ENCODE measurements at places on chromosomes 2 and 18.

GRCh38 chr2:206987810-206988209 is 48.5 kb downstream of the CPO start:
- DNase-seq = no peak

DNA sequence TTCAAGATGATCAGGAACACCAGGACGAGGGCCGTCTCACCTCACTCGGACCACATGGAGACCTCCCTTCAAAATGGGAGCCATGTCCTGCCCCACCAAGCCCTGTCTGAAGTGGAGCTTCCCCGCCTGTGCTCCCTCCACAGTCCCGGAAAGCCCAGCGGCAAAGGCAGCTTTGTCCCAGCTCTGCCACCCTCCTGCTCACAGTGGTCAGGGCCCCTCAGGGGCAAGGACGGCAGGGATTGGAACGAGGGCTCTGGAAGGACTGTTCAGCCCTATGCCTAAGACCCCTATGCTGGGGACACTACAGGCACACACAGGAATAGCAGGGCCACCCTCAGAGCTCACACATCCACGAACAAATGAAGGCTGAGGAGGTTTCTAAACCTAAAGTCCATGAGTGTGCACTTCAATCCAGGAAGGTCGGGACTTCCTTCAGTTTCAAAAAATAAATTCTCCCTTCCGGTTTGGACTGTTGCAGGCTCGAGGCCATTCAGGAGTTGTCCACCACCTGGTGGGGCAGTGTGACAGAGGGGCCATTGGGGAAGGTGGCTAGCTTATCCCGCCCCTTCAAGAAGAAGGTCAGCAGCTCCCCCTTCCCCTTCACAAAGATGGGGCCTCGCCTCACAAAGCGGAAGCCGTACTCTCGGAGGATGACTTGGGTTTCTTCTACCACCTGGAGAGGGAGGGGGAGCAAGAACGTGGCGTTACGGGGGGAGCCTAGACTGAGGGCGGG is 26.4 kb downstream of the CENPO start:
- peak; percentile 39 for DNase-seq

- DNase-seq = no peak
These were observed 133.8 kb downstream of the MEMO1 start for GRCh38 chr2:31877008-31877407.

- DNase-seq = no peak
These were observed 52.8 kb downstream of the RPL37A start for GRCh38 chr2:216551234-216552068.

GRCh38 chr2:63555299-63555698 is 33.0 kb downstream of the WDPCP start:
- DNase-seq = no peak

DNA sequence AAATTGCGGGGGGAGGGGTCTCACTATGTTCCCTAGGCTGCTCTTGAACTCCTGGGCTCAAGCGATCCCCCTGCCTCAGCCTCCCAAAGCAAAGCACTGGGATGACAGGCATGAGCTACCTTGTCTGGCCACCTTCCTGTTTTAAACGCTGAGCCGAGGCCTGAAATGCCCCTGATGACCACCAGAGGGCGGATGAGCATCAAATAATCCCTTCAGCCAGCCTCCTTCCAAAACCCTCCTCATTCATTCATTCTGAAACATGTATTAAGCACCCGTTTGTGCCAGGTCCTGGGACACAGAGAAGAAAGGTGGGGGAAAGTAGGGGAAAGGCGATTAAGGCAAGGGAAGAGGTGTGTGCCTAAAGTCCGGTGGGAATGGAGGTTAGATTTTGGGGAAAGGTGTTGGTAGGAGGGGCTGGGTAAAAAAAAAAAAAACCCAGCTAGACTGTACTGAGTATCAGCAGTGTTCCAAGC is 30.7 kb upstream of the PTMA start:
- DNase-seq = peak; percentile 96

DNA sequence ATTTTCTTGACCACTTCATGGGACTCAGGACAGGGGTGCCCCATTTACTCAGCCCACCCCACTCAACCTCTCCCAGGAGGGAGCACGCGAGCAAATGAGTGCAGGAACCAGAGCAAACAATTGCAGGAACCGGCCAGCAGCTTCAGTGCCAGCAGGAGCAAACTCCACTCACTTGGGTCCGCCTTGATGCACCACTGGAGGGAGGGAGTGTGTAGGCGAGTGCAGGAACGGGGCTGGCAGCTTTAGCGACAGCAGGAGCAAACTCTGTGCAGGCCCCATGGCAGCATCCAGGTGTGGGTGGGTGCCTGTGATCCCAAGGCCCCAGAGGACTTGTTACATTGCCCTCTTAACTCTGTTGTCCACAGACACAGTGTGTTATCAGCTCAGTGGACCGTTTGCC is 1667.3 kb upstream of the CELF4 start:
- no peak for DNase-seq

- no peak for DNase-seq
These were observed 152.0 kb downstream of the CYRIA start for GRCh38 chr2:16513626-16514025.

DNA sequence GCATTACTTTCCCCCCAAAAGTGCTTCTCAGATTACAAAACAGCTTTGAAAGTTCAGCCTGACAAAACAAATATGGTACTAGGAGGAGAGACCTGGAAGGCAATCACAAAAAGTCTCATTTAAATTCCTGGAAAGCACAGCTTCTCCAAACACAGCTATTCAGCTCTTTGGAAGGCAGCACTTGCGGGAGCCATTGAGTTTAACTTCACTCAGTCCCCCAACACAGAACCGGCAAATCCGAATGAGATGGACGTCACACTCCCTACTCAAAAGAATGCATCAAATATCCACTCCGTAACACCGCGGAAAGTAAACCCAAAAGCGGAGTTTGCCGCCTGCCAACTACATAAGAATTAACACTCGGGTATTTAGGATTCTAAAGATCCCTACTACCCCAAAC is 638 bp downstream of the ST6GAL2 start:
- DNase-seq = no peak

DNA sequence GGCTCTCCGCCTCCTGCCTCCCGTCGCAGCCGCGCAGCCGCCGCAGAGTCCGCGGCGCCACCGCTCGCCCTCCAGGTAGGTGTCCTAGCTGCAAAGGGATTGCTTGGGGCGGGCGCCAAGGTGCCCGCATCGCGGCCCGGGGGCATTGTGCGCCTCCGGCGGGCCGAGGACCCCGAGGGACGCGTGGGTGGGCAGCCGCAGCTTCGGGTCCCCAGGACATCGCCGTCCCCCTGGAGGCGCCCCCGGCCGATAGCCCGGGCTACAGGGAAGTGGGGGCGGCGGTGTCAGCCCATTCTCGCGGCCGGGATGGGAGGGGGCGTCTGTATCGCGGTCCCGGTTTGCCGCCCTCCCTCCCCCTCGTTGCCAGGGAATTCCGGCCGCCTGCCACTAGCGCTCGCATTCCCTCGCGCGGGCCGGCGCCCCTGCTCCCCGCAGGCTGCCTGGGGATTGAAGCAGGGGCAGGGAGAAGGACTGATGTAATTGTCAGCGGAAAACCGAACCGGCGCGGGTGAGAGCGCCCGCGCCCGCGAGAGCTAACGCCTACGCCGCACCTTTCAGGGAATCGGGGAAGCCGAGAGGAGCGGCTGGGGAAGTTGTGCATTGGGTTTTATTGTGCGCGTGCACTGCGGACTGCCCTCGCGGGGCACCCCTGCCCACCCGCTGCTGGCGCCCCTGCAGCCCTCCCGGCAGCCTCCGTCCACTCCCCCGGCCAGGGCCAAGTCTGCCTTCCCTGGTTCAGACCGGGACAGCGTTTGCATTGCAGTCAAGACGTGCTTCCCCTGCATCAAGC is 483 bp downstream of the OSBPL6 start:
- DNase-seq = peak; percentile 57

DNA sequence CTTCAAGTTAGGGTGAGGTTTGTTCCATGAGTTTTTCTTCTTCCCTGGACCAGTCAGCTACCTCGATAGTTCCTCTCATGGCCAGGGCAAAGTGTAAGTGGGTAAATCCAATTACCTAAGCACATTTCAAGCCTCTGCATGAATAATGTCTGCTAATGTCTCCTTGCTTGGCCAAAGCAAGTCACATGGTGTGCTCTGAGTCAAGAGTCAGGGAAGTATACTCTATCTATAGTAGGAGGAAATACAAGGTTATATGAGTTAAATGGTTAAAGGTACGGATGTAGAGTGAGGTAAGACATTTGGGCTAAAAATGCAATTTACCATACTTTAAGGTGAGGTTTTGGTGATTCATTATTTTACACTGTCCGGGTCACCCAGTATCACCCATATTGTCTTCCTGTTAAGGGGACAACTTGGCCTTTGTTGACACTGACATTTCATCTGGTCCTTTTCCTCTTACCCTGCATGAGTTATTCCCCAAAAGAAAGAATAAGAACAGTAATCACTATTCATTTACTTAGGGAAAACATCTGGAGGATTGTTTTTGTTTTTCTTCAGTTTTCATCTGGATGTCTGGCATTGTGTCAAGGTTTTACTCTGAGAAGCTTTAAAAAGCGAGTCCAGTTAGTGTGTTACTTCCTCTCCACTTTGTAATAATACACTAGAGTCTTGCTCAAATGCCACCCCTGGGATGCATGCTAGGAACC is 405.5 kb downstream of the RND3 start:
- no peak for DNase-seq

DNA sequence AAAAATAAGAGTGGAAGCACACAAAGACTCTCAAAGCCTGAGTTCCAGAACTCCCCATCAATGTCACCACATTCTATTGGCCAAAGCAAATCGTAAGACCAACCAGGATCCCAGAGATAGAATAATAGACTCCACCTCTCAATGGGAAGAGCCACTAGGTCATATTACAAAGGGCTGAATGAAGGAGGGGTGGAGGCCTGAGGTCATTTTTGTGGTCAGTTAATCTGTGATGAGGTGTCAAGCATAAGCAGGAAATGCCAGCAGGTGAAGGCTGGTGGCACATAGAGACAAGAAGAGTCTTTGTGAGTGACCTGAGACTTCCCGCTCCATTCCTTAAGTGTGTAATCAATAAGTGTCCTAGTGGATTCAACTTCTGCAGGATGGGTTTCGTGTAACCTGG is 144.3 kb downstream of the TFCP2L1 start:
- no peak for DNase-seq

DNA sequence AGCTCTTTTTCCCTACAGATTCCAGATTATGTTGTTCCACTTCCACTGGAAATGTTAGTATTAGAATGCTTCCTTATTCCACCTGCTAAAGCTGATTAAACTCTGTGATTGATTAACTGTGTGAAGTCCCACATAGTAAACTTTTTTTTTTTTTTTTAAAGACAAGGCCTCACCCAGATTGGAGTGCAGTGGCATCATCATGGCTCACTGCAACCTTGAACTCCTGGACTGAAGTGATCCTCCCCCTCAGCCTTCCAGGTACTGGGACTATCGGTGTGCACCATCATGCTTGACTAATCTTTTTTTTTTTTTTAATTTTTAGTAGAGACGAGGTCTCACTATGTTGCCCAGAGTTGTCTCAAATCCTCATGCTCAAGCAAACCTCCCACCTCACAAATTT is 108.5 kb upstream of the RBMS1 start:
- DNase-seq = no peak

DNA sequence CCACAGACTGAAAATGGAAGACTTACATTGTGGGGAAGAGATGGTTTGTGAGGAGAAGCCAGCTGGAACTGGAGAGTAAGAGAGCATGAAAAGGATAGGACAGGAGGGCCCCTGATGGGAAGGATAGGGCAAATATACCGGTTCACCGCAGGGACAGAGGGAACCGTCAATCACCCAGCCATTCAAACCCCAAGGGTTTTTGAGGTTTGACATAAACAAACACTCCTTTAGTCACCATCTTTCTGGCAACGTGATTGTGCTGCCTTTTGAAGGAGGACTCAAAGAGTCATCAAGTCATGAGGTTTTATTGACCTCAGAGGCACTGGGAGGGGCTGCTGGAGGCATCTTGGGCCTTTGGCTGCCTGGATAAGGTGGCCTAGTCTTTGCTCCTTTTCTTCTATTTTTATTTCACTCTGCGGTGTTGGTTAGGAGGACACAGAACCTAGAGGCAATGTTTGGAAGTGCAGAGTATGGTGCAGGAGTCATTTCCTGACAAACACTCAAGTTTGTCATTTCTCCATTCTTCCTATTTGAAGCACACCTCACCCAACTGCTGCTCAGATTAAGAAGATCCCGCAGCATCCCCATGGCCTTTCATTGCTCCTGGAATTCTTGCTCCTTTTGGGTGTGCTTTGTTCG is 487.3 kb upstream of the SPRED2 start:
- no peak for DNase-seq

DNA sequence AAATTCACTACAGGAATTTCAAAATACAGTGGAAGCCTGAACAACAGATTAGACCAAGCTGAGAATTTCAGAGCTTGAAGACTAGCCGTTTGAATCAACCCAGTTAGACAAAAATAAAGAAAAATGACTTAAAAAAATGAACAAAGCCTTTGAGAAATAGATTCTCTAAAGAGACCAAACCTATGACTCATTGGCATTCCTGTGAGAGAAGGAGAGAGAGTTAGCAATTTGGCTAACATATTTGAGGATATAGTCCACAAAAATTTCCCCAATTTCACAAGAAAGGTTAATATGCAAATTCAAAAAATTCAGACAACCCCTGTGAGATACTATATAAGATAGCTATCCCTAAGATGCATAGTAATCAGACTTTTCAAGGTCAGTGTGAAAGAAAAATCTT is 78.0 kb downstream of the MYO3B start:
- DNase-seq = no peak

GRCh38 chr18:10230072-10230471 is 224.4 kb upstream of the APCDD1 start:
- no peak for DNase-seq

DNA sequence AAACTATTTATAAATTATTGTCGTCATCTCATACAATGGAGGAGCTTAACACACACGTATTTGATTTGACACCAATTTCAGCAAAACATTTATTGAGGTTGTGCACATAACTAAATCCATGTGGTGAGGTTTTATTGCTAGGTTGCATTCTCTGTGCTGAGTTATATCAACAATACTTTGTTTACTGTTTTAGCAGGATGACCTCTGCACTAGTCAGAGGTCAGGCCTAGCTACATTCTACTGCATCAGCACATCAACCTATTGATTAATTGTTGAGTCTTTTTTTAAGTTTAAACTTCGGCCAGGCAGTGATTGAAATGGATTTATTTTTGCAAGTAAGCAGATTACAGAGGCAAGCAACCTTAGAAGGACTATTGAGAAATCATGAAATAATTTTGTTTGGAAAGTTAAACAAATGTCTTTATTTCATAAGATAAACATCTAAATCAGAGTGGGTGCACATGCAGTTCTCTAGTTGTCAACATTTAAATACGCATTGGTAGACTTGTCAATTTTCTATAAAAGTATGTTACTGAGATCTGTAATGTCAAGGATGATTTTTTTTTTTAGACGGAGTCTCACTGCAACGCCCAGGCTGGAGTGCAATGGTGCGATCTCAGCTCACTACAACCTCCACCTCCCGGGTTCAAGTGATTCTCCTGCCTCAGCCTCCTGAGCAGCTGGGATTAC is 75.2 kb upstream of the CD28 start:
- DNase-seq = no peak

- no peak for DNase-seq
These were observed 135.1 kb downstream of the CELF4 start for GRCh38 chr18:37430357-37431076.

- no peak for DNase-seq
These were observed 160.0 kb upstream of the GCFC2 start for GRCh38 chr2:75870651-75871137.

Measured in Peyer's patch (tissue), 4 donors.